MM.1S (cell line): ENCODE measurements at places on chromosomes 12 and 14.
A peak's percentile ranks its signal among the peaks of the same experiment; 100 is the strongest.

- no peak for DNase-seq
Observed at GRCh38 chr12:14841761-14842160, 1.6 kb downstream of the ART4 start.

DNA sequence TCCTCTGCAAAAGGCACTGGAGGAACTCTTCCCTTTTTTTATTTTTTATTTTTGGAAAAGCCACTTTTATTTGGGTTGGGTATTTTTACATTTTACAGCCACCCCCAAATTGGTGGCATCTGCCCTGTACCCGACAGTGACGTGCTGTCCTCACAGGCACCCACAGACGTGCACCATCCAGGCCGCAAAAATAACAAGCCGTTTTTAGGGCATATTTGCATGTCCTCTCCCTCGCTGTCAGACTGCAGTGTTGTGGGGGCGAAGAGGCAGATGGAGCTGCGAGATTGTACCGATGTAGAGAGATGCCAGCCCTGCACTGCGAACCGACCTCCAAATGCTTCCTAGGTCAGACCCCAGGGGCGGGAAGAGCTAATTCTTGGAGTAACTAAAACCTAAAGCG, 12.2 kb downstream of the JDP2 start:
- no peak for DNase-seq

DNA sequence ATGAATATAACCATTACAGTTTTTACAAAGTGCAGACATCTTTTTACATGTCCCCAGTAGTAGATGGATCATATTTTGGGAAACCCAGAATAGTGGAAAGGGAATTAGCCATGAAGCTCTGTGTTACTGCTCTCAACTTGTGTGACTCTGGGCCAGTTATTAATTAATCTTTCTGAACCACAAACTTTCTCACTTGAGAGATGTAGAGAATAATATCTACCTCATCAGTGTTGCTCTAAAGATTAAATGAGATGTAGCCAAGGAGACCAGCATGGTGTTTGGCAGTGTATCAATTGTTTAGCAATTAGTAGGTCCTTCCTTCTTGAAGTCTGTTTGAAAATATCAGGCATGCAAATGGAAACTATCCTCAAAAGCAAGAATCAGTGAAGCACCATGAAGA, 169.2 kb downstream of the TMTC2 start:
- no peak for DNase-seq

DNA sequence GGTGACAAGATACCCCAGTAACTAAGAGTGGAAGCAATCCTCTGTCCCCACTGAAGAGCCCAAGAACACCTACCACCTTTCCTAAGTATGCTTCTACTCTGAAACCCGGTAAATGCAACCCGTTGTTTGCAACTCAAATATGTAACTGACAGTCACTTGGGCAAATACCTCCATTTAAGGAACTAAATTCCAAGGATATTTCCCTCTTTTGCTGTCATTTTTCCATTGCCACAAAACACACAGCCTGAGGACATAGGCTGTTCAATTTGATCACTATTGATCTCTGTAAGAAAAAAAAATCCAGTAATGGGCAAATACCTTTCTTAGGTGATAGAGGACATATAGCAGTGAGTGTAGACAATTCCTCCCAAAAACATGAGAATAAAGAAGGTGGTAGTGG, 6.6 kb upstream of the PHLDA1 start:
- DNase-seq, result no peak

DNA sequence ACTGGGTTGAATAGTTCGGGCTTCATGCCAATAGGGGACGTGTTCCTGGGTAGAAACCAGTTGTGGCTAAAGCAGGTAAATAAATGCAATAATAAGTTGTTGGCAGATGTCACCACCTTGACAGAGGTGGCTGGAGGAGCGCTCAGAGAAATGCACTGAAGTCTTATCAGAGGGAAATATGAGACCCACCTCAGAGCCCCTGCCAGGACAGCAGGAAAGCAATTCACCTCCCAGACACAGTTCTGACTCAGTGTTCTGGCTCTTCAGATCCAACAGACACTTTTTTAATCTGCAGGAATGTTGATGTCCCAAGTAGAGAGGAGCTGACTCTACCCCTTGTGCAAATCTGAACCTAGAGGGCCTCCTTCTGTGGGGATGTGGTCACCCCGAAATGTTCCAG, 687.1 kb upstream of the FBXO33 start:
- no peak for DNase-seq

GRCh38 chr12:2759733-2760132, 35.0 kb upstream of the FKBP4 start:
- DNase-seq, result no peak

GRCh38 chr12:64070454-64070853, 151.6 kb downstream of the KICS2 start:
- DNase-seq, result no peak

GRCh38 chr12:89965993-89966392, 257.4 kb upstream of the ATP2B1 start:
- DNase-seq, result no peak

- peak; percentile 99 for DNase-seq
Observed at GRCh38 chr12:53451661-53452158, at the start of gene PCBP2. PCBP2 (plus strand) TSS chr12:53452102; CDS start chr12:53454801, 2,699 bp downstream.

DNA sequence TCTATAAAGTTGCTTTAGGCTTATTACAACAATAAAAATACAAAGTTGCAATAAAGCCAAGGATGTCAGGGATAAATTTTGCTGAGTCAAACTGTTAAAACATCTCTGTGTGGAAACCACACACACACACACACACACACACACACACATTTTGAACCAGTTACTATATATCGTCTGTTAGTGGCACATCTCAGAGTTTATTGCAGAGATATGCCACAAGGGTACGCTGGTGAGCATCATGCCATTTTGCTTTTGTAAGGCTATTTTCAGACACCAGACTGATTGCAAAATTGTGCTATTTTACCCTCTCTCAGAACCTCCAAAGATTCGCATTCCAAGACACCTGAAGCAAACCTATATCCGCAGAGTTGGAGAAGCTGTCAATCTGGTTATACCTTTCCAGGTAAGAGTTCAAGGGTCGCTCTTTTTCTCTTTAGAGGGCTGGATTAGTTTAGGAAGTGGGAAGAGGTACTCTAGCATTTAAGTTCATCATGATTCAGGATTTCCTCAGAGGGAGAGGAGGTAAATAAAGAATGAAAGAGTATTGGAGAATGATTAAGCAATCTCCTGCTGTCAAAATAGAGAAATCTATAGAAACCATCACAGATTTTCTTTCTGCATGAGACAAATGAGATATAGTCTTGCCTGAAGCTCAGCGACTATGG, 27.3 kb upstream of the CHPT1 start:
- DNase-seq, result peak; percentile 8

DNA sequence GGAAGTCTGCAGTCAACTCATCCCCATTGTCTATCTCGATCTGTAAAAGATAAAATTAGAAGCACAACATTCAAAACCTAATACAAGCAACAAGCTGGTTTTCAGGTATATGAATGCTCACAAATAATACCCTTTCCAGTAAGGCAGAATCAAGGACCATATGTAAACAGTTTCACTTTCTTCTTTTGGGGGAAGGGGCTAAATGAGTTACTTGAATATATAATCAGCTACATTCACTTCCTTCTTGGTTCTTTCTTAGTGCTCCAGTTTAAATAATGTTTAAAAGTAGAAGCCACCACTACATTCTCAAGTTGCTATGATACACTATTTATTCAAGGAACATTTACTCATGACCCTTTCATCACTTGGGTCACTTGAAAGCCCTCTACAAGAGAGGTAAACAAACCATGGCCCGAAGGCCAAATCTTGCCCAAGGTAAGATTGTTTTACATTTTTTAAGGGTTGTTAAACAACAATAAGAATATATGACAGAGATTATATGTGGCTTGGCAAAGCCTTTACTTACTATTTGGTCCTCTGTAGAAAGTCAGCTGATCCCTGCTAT, 10.3 kb downstream of the TWF1 start:
- DNase-seq, result no peak

GRCh38 chr12:47894068-47894467, 10.7 kb downstream of the VDR start:
- peak; percentile 67 for DNase-seq
